ENCODE measurements at places on chromosomes 16 and 17.
A peak's percentile ranks its signal among the peaks of the same experiment; 100 is the strongest.

DNA sequence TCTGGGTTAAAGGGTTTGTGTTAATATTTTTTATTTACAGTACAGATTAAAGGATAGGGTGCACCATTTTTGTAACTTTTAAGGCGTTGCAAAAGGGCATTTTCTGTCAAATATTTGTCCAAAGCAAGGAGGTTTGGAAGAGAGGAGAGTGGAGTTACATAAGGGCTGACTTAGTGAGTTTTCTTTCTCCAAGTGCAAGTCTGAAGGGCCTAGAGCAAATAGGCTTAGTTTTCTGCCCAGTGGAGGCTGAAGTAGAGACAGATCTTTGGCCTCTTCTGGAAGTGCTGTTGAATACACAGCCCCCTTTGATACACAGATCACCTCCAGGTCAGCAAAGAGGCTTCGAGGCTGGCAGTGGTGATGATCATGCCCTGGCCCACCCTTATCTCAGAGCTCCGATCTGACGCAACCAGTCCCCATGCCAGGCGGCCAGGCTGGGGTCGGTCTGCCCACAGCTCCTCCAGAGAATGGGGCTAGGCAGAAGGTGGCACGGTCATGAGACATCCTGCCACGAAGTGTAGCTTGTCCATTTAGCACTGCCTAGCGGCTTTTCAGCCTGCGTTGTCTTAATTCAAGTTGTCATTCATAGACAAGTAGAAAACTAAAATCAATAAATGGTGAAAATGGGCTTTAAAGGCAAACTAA lies 79.5 kb upstream of the IRX3 start:
- H3K36me3 ChIP-seq: no peaks in the 10 kb centered on the region
- peaks cover 42% of the 10 kb centered on the region for H3K4me1 ChIP-seq
- H3K27ac ChIP-seq: no peak overlapping the region
- no peaks in the 10 kb centered on the region for H3K27me3 ChIP-seq
- no peak overlapping the region for H3K4me3 ChIP-seq

- H3K27ac ChIP-seq: no peak overlapping the region
- H3K36me3 ChIP-seq: no peaks in the 10 kb centered on the region
- H3K4me3 ChIP-seq: no peak overlapping the region
- no peak for DNase-seq
- H3K27me3 ChIP-seq: peaks cover 37% of the 10 kb centered on the region
Observed at GRCh38 chr17:81348097-81349055, 46.9 kb upstream of the BAHCC1 start.

DNA sequence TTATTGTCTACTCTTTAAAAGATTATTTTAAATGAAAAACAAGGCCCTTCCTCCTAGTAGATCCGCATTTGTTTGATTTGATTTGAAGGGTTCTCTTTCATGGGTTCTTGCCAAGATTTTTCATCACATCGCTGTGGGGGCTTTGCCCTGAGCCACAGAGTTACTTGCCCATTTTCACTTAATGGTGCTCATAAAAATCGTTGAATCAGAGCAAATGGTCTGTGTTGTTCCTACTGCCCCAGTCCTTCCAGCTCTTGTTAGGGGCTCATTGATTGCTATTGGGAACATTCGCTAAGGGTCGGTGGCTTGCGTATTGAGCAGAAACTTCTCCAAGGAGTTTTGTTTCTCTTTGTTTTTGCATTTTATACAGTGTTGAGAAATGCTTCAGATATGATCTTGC lies 1023.4 kb upstream of the CDH8 start:
- no peaks in the 10 kb centered on the region for H3K4me1 ChIP-seq
- no peak overlapping the region for H3K4me3 ChIP-seq
- H3K36me3 ChIP-seq: no peaks in the 10 kb centered on the region
- no peaks in the 10 kb centered on the region for H3K27me3 ChIP-seq

DNA sequence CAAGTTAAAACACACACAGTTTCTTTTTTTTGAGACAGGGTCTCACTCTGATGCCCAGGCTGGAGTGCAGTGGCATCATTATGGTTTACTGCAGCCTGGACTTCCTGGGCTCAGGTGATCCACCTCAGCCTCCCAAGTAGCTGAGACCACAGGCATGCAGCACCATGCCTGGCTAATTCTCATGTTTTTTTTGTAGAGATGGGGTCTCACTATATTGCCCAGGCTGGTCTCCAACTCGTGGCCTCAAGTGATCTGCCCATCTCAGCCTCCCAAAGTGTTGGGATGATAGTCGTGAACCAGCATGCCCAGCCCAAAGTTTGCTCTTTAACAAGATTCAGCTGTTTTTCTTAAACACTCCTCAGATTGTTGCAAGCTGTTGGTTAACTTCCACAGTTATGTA lies 39.0 kb downstream of the PRPSAP2 start:
- H3K27ac ChIP-seq: no peak overlapping the region
- no peak for DNase-seq
- H3K27me3 ChIP-seq: no peaks in the 10 kb centered on the region
- H3K4me1 ChIP-seq: no peaks in the 10 kb centered on the region
- peaks cover 13% of the 10 kb centered on the region for H3K36me3 ChIP-seq

DNA sequence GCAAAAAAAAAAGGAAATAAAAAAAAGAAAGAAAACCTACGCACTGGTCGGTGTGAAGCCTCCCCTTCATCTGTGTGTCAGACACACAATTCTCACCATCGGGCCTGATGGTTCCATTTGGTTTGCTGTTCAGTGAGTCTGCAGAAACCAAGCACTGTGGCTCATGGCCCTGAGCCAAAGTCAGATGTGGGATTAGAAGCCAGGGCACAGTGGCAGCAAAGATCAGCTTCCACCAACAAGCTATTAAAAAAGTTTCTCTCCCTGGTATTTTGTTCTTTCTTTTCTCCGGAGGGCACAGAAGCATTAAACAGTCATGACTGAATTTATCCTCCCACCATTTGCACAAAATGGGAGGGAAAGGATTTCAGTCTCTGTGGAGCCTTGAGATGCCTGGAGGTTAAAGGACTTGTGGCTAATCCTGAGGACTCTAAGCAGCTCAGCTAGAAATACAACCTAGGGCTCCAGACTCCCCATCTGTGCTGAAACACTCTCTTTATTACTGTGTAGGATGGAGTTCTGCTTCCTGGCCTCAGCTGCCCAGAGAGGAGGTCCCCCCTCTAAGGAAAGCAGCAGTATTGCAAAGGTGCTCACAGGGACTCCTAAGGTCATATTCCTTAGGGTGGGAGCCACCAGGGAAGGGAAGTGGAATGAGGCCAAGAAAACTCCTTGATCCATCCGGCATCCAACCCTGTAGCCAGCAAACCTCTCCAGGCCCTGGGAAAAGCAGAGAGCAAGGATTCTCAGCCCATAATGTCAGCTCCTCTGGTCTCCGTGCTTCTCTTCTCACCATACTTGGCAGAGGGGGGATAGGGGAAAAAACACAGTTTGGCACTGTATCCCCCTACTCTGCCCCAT lies 28.2 kb downstream of the SLC39A11 start:
- peak; percentile 18 for DNase-seq
- H3K27me3 ChIP-seq: no peaks in the 10 kb centered on the region
- no peaks in the 10 kb centered on the region for H3K36me3 ChIP-seq
- no peak overlapping the region for H3K27ac ChIP-seq

GRCh38 chr17:41537614-41537954 lies 9.5 kb upstream of the KRT19 start:
- H3K27me3 ChIP-seq: no peaks in the 10 kb centered on the region
- H3K27ac ChIP-seq: no peak overlapping the region

GRCh38 chr16:10812312-10813098 lies 6.1 kb downstream of the TVP23A start:
- H3K27ac ChIP-seq: no peak overlapping the region
- no peak for DNase-seq
- H3K4me3 ChIP-seq: no peak overlapping the region

DNA sequence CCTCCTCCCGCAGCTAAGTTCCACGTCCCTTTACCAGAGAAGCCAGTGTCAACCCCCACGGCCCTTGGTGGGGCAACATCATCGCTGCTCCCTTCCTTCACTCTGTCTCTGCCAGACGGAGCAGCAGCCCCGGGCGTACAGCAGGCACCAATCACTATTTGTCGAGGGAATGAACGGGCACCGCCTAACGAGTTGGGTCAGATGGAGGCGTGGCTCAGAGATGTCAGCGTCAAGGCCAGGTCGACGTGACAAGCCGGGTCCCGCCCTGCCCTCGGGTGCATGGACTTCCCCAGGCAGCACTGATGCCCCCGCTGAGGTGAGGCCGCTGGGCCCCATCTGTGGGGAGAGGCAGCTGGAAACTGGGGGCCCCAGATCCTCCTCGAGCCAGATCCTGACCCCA lies 50.0 kb downstream of the CBFA2T3 start:
- no peaks in the 10 kb centered on the region for H3K36me3 ChIP-seq
- H3K27me3 ChIP-seq: no peaks in the 10 kb centered on the region
- H3K4me3 ChIP-seq: no peak overlapping the region
- no peak for DNase-seq
- H3K27ac ChIP-seq: no peak overlapping the region

GRCh38 chr17:18158022-18158600 lies 25.5 kb upstream of the ALKBH5 start:
- peak overlapping the region; percentile 50 for H3K4me3 ChIP-seq
- no peaks in the 10 kb centered on the region for H3K27me3 ChIP-seq
- no peaks in the 10 kb centered on the region for H3K36me3 ChIP-seq
- peak; percentile 94 for DNase-seq

DNA sequence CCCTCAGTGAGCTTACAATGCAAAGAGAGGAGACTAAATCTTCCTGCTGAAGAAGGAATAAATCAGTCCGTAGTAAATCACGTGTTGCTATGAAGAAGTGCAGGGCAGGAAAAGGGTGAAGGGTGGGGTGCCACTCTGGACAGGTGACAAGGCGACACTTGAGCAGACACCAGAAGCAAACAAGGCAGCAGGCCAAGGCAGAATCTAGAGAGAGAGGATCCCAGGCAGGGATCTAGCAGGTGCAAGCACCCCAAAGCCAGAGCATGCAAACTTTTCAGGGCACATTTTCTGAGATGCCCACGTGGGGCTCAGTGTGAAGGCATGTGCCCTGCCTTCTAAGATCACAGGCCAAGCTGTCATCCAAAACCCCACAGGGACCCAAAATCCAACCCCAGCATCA lies 193.3 kb downstream of the ZNF423 start:
- no peak for DNase-seq
- no peak overlapping the region for H3K4me3 ChIP-seq
- H3K4me1 ChIP-seq: peaks cover 38% of the 10 kb centered on the region
- H3K27me3 ChIP-seq: no peaks in the 10 kb centered on the region

GRCh38 chr17:81491761-81492160 lies 20.8 kb downstream of the ACTG1 start:
- peaks cover 30% of the 10 kb centered on the region for H3K27me3 ChIP-seq
- H3K27ac ChIP-seq: no peak overlapping the region
- peaks cover 25% of the 10 kb centered on the region for H3K4me1 ChIP-seq
- H3K36me3 ChIP-seq: no peaks in the 10 kb centered on the region
- no peak overlapping the region for H3K4me3 ChIP-seq

- no peak overlapping the region for H3K4me3 ChIP-seq
- no peak overlapping the region for H3K27ac ChIP-seq
- H3K4me1 ChIP-seq: no peaks in the 10 kb centered on the region
Observed at GRCh38 chr17:78798695-78799559, 16.9 kb upstream of the CYTH1 start.

- DNase-seq: peak; percentile 73
- no peak overlapping the region for H3K27ac ChIP-seq
- H3K4me3 ChIP-seq: no peak overlapping the region
- H3K36me3 ChIP-seq: no peaks in the 10 kb centered on the region
- H3K27me3 ChIP-seq: no peaks in the 10 kb centered on the region
Observed at GRCh38 chr17:67475161-67475937, 98.3 kb downstream of the PITPNC1 start.

DNA sequence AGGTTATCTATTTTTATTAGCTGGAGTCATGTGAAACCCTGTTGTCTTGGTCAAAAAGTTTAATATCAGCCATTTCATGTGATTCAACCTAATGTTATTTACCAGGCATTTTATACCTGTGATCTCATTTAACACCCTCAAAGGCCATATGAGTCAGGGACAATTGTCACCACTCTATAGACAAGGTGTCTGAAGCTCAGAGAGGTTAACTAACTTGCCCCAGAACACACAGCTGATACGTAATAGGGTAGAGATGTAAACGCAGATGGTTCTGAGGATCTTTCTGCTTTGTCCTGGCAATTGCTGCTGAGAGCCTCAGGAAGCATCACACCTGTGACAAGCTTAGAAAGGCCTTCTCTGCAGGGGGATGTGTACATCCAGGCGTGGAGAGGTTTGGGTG lies 4.9 kb downstream of the CD300A start:
- peaks cover 6% of the 10 kb centered on the region for H3K27me3 ChIP-seq
- no peaks in the 10 kb centered on the region for H3K36me3 ChIP-seq
- no peak for DNase-seq
- no peak overlapping the region for H3K4me3 ChIP-seq

- no peak overlapping the region for H3K27ac ChIP-seq
- no peaks in the 10 kb centered on the region for H3K4me1 ChIP-seq
- DNase-seq: no peak
- H3K36me3 ChIP-seq: peaks cover 7% of the 10 kb centered on the region
- no peak overlapping the region for H3K4me3 ChIP-seq
Observed at GRCh38 chr17:61689610-61690180, 98.7 kb upstream of the NACA2 start.
